Subcutaneous preadipocyte (primary cell): ENCODE measurements at places on chromosomes 11 and 22. TPM values are rescaled to one million over a fixed set of nuclear protein-coding genes. Genes with fewer than 3 reads are reported as not detected.

The PNPLA3 gene
- total RNA-seq: 8.8 and 10.6 TPM in 2 replicates

The SLC22A25 gene
- total RNA-seq: not detected in 2 replicates

The TECTA gene
- total RNA-seq: 0.20 and 0.73 TPM in 2 replicates

The CASP12 gene
- not detected in 2 replicates for total RNA-seq

The ANO9 gene
- total RNA-seq: under 0.01 TPM in 1 of 2 replicates, not detected in the other

The MAPK8IP2 gene
- total RNA-seq: 0.37 and 0.39 TPM in 2 replicates

The PKDREJ gene
- not detected in 2 replicates for total RNA-seq

The KLHL35 gene
- total RNA-seq: 1.4 and 3.7 TPM in 2 replicates

The GLYAT gene
- total RNA-seq: not detected in 2 replicates

The YPEL1 gene
- 0.20 and 0.37 TPM in 2 replicates for total RNA-seq

The ZP1 gene
- total RNA-seq: 0.37 and 0.98 TPM in 2 replicates

The OSBP2 gene
- 2.9 and 20.1 TPM in 2 replicates for total RNA-seq

The FAM89B gene
- total RNA-seq: 21.7 TPM in 2 replicates

The KRTAP5-10 gene
- not detected in 2 replicates for total RNA-seq

The TMEM121B gene
- under 0.01 and 0.20 TPM in 2 replicates for total RNA-seq

The GPHA2 gene
- not detected in 2 replicates for total RNA-seq

The RCN1 gene
- total RNA-seq: 224 and 234 TPM in 2 replicates

The VPS51 gene
- total RNA-seq: 122 and 127 TPM in 2 replicates

The SLC1A2 gene
- 11.0 and 15.4 TPM in 2 replicates for total RNA-seq

The SAA4 gene
- not detected in 2 replicates for total RNA-seq

The HEPN1 gene
- total RNA-seq: 0.20 TPM in 1 of 2 replicates, not detected in the other

The DBX1 gene
- total RNA-seq: not detected in 2 replicates

The MRGPRF gene
- 27.8 and 40.1 TPM in 2 replicates for total RNA-seq

The SLCO2B1 gene
- total RNA-seq: 0.59 TPM in 1 of 2 replicates, not detected in the other

The TMPRSS13 gene
- total RNA-seq: under 0.01 TPM in 1 of 2 replicates, not detected in the other

The PHOX2A gene
- not detected in 2 replicates for total RNA-seq

The TMPRSS4 gene
- total RNA-seq: not detected in 2 replicates

The TRIM34 gene
- total RNA-seq: 4.7 and 5.9 TPM in 2 replicates

The BDNF gene
- total RNA-seq: under 0.01 and 0.39 TPM in 2 replicates

The SLC5A12 gene
- under 0.01 TPM in 1 of 2 replicates, not detected in the other for total RNA-seq

The OR52E1 gene
- not detected in 2 replicates for total RNA-seq

The LIF gene
- total RNA-seq: 1.5 and 3.1 TPM in 2 replicates

The OR52N4 gene
- not detected in 2 replicates for total RNA-seq

The ME3 gene
- 34.8 and 43.7 TPM in 2 replicates for total RNA-seq

The ADORA2A gene
- total RNA-seq: 1.1 and 4.1 TPM in 2 replicates

The MYRF gene
- under 0.01 and 0.20 TPM in 2 replicates for total RNA-seq

The ACER3 gene
- 8.5 and 12.1 TPM in 2 replicates for total RNA-seq

The LMNTD2 gene
- under 0.01 and 0.20 TPM in 2 replicates for total RNA-seq

The MS4A4E gene
- total RNA-seq: not detected in 2 replicates

The FIBIN gene
- total RNA-seq: 2.9 and 12.5 TPM in 2 replicates

The KCNK4 gene
- not detected in 2 replicates for total RNA-seq

The MS4A7 gene
- not detected in 2 replicates for total RNA-seq

The OR52M1 gene
- not detected in 2 replicates for total RNA-seq

The OR52K2 gene
- not detected in 2 replicates for total RNA-seq

The WNT7B gene
- total RNA-seq: 0.39 TPM in 1 of 2 replicates, not detected in the other

The ASPHD2 gene
- total RNA-seq: 0.73 and 0.78 TPM in 2 replicates
